ENCODE measurements at places on chromosomes 1 and 21. TPM values are rescaled to one million over a fixed set of nuclear protein-coding genes. Genes with fewer than 3 reads are reported as not detected.

- DNase-seq = no peak
Measured at GRCh38 chr1:2014741-2015735, 4.1 kb upstream of the GABRD start.

GRCh38 chr1:47579809-47580208 lies 142.0 kb downstream of the FOXD2 start:
- DNase-seq = no peak

Gene LIN28A
- not detected for total RNA-seq

Gene FAM151A
- not detected for total RNA-seq

Gene CNST
- 25.9 TPM for total RNA-seq
